WTC11 (cell line): ENCODE measurements at places on chromosomes 1 and 21. TPM values are rescaled to one million over a fixed set of nuclear protein-coding genes. Genes with fewer than 3 reads are reported as not detected.
A peak's percentile ranks its signal among the peaks of the same experiment; 100 is the strongest.

Gene PPIAL4G
- total RNA-seq = not detected in 3 replicates

Gene TMPRSS15
- not detected in 3 replicates for total RNA-seq

GRCh38 chr1:52602856-52603600, 857 bp downstream of the GPX7 start:
- no peaks in the 10 kb centered on the region for H3K36me3 ChIP-seq
- H3K4me3 ChIP-seq = peak overlapping the region; percentile 72
- peaks cover 11% of the 10 kb centered on the region for H3K4me1 ChIP-seq
- no peak overlapping the region for H3K27ac ChIP-seq
- H3K27me3 ChIP-seq = peaks cover 48% of the 10 kb centered on the region

Gene CASQ2
- total RNA-seq = 0.09 TPM in 1 of 3 replicates, not detected in the others

DNA sequence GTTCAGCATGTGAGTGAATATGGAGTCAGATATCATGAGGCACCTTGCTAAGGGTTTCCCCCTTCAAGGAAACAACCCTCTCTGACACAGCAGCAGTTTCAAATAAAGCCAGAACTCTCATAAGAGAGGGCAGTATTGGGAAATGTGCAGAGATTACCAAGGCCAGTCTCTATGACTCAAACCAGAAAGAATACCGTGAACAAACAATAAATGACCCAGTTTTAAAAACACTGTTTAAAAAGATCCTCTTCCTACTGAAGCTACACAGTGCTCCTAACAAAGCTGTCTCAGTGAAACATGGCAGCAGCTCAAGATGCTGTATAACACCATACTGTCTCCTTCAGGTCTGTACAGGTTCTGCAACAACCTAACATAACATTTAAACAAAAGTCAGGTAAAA, 102.6 kb downstream of the KIAA0319L start:
- H3K4me1 ChIP-seq = no peaks in the 10 kb centered on the region
- H3K4me3 ChIP-seq = no peak overlapping the region
- DNase-seq = no peak
- H3K27ac ChIP-seq = no peak overlapping the region
- H3K36me3 ChIP-seq = peaks cover 41% of the 10 kb centered on the region
- no peaks in the 10 kb centered on the region for H3K27me3 ChIP-seq

DNA sequence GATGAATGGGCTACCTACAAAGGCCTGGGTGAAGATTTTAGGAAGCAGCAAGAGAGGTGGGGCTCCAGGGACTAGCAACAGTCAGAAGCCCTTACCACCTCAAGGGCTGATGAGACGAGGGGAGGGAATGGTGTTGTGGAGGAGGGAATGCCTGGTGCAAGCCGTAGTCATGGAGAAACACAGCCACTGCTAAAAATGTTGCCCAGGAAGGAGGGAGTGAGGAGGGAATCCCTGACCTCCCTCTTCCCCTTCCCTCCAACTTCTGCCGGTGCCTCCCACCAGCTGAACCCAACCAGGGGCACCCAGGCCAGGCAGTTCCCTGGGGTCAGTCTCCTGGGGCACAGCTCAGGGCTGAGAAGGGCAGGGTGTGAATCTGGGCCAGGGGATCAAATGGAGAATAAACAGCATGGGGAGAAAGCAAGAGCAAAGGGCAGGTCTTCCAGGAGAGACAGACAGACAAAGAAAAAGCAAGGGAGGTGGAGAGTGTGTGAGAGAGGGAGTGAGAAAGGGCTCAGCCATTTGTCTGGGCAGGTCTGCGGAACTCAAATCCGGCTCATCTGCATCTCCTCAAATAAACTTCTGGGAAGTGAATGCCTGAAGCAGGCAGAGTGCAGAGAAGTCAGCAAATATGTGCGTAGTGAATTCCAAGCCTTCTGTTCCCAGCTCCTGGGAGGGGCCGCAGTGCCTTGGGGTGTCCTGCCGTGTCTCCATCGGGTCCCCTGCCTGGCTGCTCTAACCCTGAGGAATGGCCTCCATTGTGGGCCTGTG, 27.1 kb upstream of the POU3F1 start:
- no peaks in the 10 kb centered on the region for H3K27me3 ChIP-seq
- H3K4me3 ChIP-seq = no peak overlapping the region
- DNase-seq = no peak

DNA sequence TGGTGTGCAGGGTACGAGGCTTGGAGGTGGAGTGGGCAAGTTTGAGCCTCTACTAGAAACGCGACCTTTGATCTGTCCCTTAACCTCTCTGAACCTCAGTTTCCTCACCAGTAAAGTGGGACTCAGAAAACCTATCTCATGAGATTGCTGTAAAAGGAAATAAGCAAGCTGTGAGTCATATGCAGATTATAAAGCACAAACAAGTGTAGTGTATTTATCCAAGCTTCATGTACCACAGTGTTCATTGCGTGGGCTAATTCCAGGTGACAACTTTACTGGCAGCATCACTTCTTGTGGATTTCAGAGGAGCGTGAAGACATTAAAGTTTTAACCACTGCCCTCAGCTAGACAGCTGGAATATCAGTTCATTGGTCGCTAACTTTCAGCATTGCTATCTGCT, 44.4 kb downstream of the ZNF697 start:
- 0 out of 2 replicates have a peak, but pooled peaks cover 2% of the 10 kb centered on the region for H3K4me1 ChIP-seq
- no peak overlapping the region for H3K4me3 ChIP-seq
- H3K27me3 ChIP-seq = no peaks in the 10 kb centered on the region; the same call in 1 of the 2 replicates
- no peak overlapping the region for H3K27ac ChIP-seq
- no peaks in the 10 kb centered on the region for H3K36me3 ChIP-seq
- no peak for DNase-seq

- H3K36me3 ChIP-seq = peaks cover 6% of the 10 kb centered on the region
- no peak overlapping the region for H3K4me3 ChIP-seq
- no peak overlapping the region; the same call in 1 of the 2 replicates for H3K27ac ChIP-seq
- DNase-seq = no peak
- peaks cover 6% of the 10 kb centered on the region; the same call in 1 of the 2 replicates for H3K27me3 ChIP-seq
These were observed 7.4 kb downstream of the FNDC5 start for GRCh38 chr1:32863218-32863880.

Gene SLAMF8
- total RNA-seq = 0.07 TPM in 1 of 3 replicates, not detected in the others

Gene SERTAD4
- 2.7 to 4.6 TPM (median 2.8 TPM) in 3 replicates for total RNA-seq

GRCh38 chr1:194865383-194865782, 1679.0 kb upstream of the B3GALT2 start:
- no peaks in the 10 kb centered on the region for H3K36me3 ChIP-seq
- H3K4me1 ChIP-seq = peaks cover 3% of the 10 kb centered on the region; the same call in 1 of the 2 replicates
- H3K27ac ChIP-seq = peak overlapping the region; percentile 3; the same call in 1 of the 2 replicates
- DNase-seq = no peak
- H3K27me3 ChIP-seq = no peaks in the 10 kb centered on the region
- no peak overlapping the region for H3K4me3 ChIP-seq

GRCh38 chr21:46116189-46116775, 18.4 kb downstream of the COL6A2 start:
- no peaks in the 10 kb centered on the region for H3K4me1 ChIP-seq
- H3K4me3 ChIP-seq = no peak overlapping the region
- H3K36me3 ChIP-seq = peaks cover 36% of the 10 kb centered on the region
- no peaks in the 10 kb centered on the region for H3K27me3 ChIP-seq
- H3K27ac ChIP-seq = no peak overlapping the region

DNA sequence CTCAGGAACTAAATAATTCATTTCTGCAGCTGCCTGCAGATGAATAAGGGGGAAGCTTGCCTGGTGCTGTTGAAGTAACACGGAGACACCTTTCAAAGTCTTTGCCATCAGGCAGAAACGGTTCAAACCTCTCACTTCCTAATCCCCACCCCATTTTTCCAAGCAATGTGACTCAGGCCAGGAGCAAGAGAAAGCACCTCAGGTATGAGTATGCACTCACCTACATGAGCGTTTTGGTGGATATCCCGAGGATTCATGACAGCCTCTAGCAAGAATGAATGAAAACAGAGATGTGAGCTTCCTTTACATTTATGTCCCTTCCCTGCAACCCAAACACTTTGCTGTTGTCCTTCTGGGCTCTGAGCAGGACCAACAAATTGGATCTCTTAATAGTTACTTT, 63.4 kb upstream of the LAX1 start:
- no peak for DNase-seq
- no peak overlapping the region for H3K27ac ChIP-seq
- no peaks in the 10 kb centered on the region for H3K4me1 ChIP-seq
- H3K27me3 ChIP-seq = no peaks in the 10 kb centered on the region

GRCh38 chr21:15749082-15749860, 19.5 kb downstream of the USP25 start:
- H3K4me3 ChIP-seq = no peak overlapping the region
- peak overlapping the region; percentile 5; the same call in 1 of the 2 replicates for H3K27ac ChIP-seq
- H3K27me3 ChIP-seq = no peaks in the 10 kb centered on the region

Gene SPOCD1
- 3.0 to 4.9 TPM (median 3.7 TPM) in 3 replicates for total RNA-seq

GRCh38 chr1:20602851-20603450, 14.1 kb downstream of the CDA start:
- H3K4me1 ChIP-seq = peaks cover 5% of the 10 kb centered on the region
- peaks cover 3% of the 10 kb centered on the region for H3K36me3 ChIP-seq
- H3K4me3 ChIP-seq = no peak overlapping the region

Gene GCSAML
- not detected in 3 replicates for total RNA-seq

Gene PKP1
- 0.18 to 0.41 TPM (median 0.24 TPM) in 3 replicates for total RNA-seq

Gene FOXO6
- total RNA-seq = 5.4 to 7.4 TPM (median 7.0 TPM) in 3 replicates

Gene S100A3
- total RNA-seq = 0.33 TPM in 1 of 3 replicates, not detected in the others

DNA sequence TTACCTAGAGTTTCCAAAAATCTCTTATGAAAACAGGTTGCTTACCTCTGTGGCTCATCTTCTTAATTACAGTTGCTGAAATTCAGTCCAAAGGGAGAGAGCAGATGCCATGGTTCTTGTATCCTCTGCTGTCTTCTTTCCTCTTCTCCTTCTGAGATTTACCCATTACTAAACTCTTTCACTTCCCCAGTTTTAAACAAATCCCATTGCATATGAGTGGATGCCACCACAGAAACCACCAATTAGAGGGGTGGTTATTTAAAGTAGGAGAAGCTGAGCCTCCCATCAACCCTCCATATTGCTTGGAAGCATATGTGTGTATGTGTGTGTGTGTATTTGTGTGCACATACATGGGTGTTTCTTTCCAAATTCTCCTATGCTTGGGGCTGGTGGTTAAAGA, 128.5 kb upstream of the KCNK1 start:
- peaks cover 4% of the 10 kb centered on the region for H3K27me3 ChIP-seq
- no peak overlapping the region for H3K27ac ChIP-seq
- DNase-seq = no peak
- peaks cover 21% of the 10 kb centered on the region for H3K36me3 ChIP-seq

DNA sequence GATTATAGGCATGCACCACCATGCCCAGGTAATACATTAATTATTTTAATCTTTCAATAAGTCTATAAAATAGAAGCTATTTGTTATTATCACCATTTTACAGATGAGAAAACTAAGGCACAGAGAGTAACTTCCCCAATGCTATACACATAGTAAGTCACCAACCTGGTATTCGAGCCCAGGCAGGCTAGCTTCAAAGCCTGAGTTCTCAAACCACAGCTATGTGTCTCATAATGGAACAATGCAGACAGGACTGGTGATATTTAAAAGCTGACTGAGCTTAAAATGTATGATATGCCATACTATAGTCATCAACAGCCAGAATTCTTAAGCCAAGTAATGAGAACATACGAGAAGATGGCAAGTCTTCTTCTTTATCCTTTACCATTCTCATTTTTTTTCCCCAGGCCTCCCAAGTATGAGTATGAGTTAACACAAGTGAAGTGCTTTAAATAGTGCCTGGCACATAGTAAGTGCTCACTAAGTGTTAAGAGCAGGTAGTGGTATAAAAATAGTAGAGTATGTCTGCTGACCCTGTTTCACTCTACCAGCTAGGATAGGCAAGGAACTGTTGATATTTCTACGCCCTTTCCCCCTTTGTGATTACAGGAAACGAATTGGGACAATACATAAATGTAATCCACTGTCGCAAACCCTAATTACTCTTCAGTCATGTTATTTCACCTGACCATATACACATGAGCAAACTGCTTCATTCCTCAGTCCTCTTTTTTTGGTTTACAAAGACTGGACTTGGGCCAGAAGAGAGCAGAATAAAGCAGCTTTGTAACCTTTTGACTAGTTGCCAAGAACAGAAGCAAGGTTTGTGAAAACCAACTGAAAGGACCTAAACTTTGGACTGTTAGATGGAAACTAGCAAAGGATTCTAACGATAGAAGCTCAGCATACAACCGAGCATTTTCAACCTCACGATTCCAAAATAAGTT, 9.5 kb downstream of the EYA3 start:
- no peak overlapping the region for H3K27ac ChIP-seq
- no peaks in the 10 kb centered on the region for H3K27me3 ChIP-seq
- H3K4me1 ChIP-seq = no peaks in the 10 kb centered on the region

DNA sequence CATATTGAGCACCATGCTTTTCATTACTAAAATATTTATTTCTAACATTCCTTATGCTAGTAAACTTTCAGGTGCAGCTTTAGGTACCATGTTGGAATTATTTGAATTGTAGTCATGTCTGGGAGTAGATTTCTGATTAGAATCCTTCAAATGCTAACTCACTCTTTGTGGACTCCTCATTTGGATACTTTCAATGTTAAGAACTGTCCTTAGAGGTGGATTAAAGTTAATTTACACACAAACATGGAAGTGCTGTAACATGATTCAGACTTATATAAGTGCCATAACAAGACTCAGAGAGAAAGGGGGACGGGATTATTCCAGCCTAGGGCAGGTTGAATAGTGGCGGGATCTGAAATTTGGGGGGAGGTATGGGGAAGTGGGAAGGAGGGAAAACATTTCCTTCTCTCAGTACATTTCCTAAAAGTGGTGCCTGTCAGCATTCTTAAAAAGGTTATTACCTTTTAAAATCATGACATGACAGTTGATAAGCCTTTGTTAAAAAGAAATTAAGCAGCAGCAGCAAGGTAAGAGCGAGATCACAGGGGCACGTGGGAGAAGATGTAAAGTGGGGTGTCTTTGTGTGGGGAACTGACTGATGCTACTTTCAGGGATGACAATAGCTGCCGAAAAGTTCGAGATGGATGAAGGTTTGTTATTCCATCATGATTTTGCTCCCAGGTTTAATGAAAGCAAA, 44.4 kb downstream of the HHAT start:
- H3K27me3 ChIP-seq = peaks cover 54% of the 10 kb centered on the region
- H3K27ac ChIP-seq = peak overlapping the region; percentile 98
- H3K36me3 ChIP-seq = no peaks in the 10 kb centered on the region
- peak overlapping the region; percentile 52 for H3K4me3 ChIP-seq
- no peak for DNase-seq

Gene PTCH2
- 0.71 to 1.1 TPM (median 0.96 TPM) in 3 replicates for total RNA-seq

DNA sequence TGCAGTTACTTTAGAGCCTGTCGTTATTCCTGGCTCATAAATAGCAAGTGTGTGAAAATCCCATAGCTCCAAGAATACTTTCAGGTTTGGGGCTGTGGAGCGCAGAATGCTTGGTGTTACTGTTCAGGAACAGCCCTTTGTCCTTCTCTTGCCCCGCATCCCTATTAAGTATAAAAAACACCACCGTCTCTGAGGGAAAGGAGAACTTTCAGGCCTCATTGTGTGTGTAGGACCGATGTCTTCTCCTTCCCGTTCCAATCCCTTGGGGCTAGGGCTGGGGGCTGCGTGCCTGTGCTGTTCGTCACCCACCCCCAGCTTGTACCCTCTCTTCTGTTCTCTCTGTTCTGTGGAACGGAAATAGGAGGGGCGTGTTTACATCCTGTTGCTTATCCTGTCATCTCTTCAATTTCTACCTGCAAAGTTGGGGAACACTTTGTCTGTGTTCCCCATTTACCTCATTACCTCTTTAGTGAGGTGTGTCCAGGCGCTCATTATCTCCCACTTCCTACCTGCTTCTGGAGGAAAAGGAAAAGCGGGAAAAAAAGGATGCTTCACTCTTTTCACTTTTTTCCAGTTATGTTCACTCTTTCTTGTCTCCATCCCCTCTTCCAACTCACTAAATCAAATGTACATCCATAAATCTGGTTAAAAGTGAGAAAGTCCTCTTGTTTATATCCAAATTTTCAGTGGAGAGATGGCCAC, 788 bp upstream of the TXNIP start:
- H3K36me3 ChIP-seq = peaks cover 41% of the 10 kb centered on the region
- DNase-seq = no peak
- H3K4me3 ChIP-seq = peak overlapping the region; percentile 98
- H3K4me1 ChIP-seq = peaks cover 59% of the 10 kb centered on the region
- peak overlapping the region; percentile 97 for H3K27ac ChIP-seq
- no peaks in the 10 kb centered on the region for H3K27me3 ChIP-seq

GRCh38 chr1:242245255-242245654, 246.4 kb upstream of the MAP1LC3C start:
- no peak overlapping the region for H3K27ac ChIP-seq
- no peaks in the 10 kb centered on the region for H3K36me3 ChIP-seq
- no peaks in the 10 kb centered on the region for H3K27me3 ChIP-seq
- peaks cover 27% of the 10 kb centered on the region for H3K4me1 ChIP-seq
